Stromal cell of bone marrow (primary cell): ENCODE measurements at places on chromosomes 16 and 17.

GRCh38 chr16:3589441-3589921 lies 12.3 kb upstream of the NLRC3 start:
- no peak for DNase-seq

GRCh38 chr16:77353587-77354263 lies 81.1 kb downstream of the ADAMTS18 start:
- DNase-seq = no peak

DNA sequence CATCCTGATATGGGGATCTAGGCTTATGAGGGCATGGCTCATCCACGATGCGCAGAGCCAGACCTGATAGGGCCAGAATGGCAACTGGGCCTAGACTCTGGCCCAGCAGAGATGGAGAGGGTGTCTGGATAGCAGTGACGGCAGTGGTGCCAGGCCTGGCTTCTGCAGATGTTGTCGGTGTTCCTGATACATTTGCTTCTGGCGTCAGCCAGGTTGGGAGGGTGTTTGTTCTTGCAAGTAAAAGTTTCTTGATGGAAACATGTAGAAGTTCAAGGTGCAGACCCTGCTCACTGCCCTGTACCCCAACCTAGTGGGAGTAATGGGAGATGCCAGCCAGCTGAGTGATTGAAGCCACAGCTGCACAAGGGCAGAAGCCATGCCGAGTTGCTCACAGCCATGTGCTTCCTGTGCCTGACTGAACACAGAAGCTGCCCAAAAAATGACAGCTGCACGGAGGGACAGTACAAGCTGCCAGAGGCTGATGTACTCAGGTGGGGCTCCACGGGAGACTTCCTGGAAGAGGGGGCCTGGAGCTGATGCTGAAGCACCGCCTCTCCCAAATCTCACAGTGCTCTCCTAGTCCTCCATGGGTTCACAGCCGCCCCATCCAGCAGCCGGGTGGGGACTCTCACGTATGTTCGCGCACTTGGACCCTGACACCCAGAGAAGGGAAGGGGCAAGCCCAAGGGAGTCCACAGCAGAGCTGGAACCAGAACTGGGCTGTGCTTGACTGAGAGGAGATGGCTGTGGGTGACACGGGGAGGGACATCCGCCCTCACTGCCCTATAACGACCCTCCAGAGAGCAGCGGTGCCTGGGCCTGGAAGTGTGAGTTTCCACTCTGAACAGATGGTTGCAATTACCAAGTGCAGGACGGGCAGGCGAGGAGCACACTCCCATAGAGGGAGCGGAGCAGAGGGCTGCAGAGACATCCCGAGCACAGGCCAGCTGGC lies 78.7 kb downstream of the N4BP1 start:
- peak; percentile 34 for DNase-seq

- DNase-seq = no peak
Measured at GRCh38 chr16:68061396-68061795, 23.8 kb upstream of the NFATC3 start.

GRCh38 chr17:57772774-57773173 lies 27.7 kb upstream of the CCDC182 start:
- DNase-seq = no peak

DNA sequence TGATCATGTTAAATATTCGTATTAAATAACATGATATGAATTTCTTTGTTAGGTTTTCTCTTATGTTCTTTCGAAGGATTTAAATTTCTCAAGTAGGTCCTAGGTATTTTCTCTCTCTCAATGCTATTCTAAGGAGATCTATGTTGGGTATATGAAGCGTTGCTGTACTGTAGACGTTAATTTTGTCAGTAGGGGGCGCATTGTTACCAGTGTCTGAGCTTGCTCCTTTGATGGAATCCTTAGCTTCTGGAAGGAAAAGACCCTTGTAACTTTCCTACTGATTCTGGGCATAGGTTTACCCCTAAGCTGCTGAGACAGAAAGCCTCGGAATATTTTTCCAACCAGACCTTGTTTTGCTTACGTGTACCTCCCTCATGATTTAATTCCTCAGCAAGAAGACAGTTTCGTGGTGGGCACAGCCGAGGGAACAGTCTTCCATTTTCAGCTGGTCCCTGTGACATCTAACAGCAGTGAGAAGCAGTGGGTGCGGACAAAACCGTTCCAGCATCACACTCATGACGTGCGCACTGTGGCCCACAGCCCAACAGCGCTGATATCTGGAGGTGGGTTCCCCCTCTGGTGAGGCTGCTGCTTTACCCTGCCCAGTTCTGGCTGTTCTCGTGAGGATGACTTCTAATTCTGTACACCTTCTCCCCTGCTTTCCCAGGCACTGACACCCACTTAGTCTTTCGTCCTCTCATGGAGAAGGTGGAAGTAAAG lies 17.9 kb downstream of the UTP4 start:
- peak; percentile 66 for DNase-seq

GRCh38 chr16:50229149-50229726 lies 37.1 kb upstream of the ADCY7 start:
- DNase-seq = no peak

- DNase-seq = peak; percentile 36
Measured at GRCh38 chr16:46857368-46857945, 26.5 kb upstream of the C16orf87 start.

DNA sequence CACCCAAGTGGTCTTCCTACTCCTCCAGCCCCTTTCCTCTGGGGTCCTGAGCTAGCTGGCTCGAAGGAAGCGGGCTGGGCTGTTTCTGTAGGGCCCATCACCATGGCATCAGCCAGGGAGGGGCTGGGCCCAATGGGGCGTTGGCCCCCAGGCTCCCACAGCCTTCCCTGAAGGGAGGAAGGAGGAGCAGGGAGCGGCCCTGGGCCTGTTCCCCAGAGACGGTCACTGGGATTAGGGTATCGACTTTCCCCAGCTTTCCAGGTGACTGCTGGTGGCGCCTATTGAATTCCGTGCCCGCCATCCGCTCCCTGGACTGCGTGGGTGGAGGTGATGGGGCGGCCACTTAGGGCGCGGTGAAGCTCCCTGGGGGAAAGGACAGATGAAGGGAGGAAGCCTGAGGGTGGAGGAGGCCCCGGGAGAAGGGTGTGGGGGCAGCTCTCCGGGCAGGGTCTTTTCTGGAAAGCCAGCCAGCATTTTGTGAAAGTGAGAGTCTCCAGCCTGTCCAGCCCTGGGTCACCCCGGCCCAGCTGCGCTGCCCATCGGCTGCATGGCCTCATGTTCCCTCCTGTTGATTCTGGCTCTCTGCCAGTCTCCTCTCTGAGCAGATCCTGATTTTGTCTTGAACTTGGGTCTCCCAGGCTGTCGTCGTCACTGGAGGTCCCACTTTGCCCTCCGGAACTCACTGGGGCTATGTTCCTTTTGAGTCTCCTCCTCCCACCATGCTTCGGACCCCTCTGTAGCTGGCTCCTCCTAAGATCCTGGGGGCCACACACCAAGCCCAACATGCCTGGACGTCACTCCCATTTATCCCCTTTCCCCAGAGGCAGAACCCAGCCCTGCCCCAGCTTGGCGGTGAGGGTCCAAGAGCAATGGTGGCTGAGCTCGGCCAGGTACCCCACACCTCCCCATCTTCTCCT lies 9.8 kb downstream of the NHERF1 start:
- DNase-seq = no peak

GRCh38 chr17:1735418-1735817 lies 7.3 kb upstream of the SERPINF2 start:
- DNase-seq = no peak

- no peak for DNase-seq
Measured at GRCh38 chr16:85863384-85863774, 35.6 kb upstream of the IRF8 start.

GRCh38 chr16:67542464-67542863 lies 13.8 kb downstream of the RIPOR1 start:
- DNase-seq = peak; percentile 46

GRCh38 chr17:78022425-78022824 lies 63.9 kb downstream of the TNRC6C start:
- peak; percentile 28 for DNase-seq

DNA sequence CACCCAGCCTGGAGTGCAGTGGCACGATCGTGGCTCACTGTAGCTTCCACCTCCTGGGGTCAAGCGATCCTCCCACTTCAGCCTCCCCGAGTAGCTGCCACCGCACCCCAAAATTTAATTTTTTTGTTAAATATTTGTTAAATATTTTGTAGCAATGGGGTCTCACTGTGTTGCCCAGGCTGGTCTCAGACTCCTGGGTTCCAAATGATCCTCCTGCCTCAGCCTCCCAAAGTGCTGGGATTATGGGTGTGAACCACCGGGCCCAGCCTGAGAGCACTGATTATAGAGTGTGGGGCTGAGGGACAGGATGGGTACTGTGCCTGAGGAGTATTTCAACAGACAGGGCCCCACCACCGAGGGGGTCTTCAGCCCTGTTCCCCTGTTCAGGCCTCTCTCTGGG lies 35.6 kb downstream of the TPSG1 start:
- DNase-seq = no peak

- no peak for DNase-seq
Measured at GRCh38 chr17:28662527-28662829, 473 bp downstream of the SUPT6H start.

GRCh38 chr17:80187090-80187489 lies 17.3 kb downstream of the CARD14 start:
- DNase-seq = peak; percentile 16

- no peak for DNase-seq
Measured at GRCh38 chr16:17147942-17148341, 322.8 kb downstream of the XYLT1 start.

DNA sequence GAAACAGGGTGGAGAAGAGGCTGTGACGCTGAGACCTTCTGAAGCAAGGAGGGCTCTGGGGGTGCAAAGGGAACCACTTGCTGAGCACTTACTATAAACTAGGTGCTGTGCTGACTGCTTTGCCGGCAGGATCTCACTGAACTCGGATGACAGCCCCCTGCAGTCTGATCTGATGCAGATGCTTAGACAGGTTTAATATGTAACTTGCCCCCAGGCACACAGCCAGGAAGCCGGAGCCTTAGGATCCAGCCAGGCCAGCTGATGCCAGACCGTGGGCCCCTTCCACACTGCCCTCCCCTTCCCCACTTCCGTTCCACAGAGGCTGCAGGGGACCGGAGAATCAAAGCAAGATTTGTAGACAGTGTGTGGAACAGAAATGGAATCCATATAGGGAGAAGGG lies 23.1 kb downstream of the SPACA3 start:
- DNase-seq = no peak

GRCh38 chr16:63289834-63290460 lies 1253.7 kb upstream of the CDH8 start:
- peak; percentile 0 for DNase-seq
